ENCODE measurements at places on chromosomes 1 and 21. TPM values are rescaled to one million over a fixed set of nuclear protein-coding genes. Genes with fewer than 3 reads are reported as not detected.

DNA sequence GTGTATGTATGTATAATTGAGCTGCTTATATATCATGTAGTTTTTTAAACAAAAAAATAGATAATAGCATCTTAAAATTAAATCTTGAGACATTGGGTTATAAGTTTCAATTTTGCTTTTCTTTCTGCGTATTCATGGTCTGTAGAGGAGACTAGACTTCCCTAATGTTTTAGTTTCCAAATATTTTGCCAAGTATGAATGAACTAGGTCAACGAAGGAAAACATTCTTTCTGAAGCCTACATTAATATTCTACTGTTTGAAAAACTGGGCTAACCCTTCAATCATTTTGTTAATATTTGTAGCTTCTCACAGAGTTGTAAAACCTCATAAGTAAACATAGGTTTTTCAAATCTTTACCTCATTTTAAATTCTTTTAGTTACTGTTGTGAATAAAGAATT, 592.7 kb downstream of the USP25 start:
- no peak for DNase-seq

- DNase-seq = no peak
Observed at GRCh38 chr1:21259316-21260076, 30.8 kb downstream of the ECE1 start.

DNA sequence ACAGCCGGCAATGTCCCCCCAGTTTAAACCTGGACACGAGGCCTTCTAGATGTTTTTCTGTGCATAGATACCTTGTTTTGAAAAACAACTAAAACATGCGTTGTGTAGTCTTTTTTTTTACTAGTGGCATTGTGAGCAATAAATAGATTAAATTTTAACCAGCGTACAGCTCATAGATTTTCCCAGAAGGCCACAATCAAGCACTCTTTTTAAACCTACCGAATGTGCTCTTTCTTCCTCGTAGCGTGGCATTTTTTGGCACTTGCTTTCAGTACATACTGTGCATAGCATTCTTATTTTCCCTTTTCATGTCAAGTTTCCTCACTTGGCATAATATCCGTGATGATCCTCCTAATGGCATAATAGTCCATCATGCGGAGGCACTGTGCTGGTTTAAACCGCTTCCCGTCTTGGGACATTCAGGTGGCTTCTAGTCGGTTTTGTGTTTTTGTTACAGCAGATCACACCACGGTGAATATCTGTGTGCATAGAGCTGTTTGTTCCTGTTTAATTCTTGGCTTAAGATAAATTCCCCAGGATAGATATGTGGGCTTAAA, 95.3 kb downstream of the PDE9A start:
- no peak for DNase-seq

GRCh38 chr1:56901716-56902115, 47.1 kb downstream of the C8A start:
- no peak for DNase-seq

- peak; percentile 48 for DNase-seq
Observed at GRCh38 chr1:211326528-211327345, at the start of gene TRAF5. Gene TRAF5, plus strand, starts transcription at chr1:211326833. Its CDS starts 26,407 bp downstream, at chr1:211353240.

GRCh38 chr1:155091071-155092051, 12.7 kb downstream of the EFNA3 start:
- no peak for DNase-seq

- DNase-seq = no peak
Observed at GRCh38 chr1:230137337-230137815, 70.3 kb downstream of the GALNT2 start.

DNA sequence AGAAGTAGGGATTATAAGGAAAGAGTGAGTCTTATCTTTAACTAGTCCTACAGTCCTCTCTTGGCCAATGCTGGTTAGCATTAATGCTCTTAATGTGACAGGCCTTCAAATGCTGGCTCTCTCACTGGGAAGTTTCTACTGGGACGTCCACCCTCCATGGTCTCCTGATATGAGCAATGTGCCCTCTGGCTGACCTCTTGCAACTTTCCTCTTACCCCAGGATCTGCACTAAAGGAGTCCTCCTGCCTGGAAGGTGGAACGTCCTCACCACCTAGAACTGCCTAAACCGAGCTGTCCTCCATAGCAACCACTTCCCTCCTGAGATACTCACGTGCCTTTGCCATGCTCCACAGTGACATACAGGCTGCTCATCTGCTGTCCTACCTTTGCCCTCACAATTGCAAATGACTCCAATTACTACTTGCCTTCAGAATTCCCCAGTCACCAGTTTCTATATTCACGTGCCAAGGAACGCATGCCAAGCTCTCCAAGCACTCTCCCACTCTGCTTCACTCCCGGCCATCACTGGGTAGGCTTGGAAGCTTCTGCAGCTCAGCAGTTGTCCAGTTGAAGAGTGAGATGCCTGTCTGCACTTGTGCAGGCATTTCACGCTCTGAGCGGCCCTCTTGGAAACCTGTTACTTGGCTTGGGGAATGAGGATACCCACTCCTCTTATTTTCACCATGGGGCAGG, 404.7 kb downstream of the RRAGC start:
- DNase-seq = no peak

DNA sequence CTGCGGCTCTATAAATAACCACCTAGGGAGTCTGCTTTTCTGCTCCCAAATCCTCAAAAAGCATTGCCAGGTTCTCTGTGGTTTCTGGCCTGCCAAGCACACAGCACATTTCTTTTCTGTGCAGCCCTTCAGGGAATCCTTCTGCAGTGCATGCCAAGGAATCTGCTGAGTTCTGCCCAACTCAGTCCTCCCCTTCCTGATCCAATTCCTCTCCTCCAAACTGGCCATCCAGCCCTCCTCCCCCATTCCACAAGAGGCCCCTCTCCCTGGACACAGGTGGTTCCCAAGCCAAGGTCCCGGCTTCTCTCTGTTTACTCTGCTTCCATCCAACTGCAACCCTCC, 61.8 kb downstream of the HIVEP3 start:
- DNase-seq = no peak

The ACKR1 gene
- 0.33 TPM for polyA plus RNA-seq

The DPT gene
- not detected for polyA plus RNA-seq

The OR2G6 gene
- polyA plus RNA-seq = 0.03 TPM
